ENCODE measurements at places on chromosomes 12 and 14.
A peak's percentile ranks its signal among the peaks of the same experiment; 100 is the strongest.

- DNase-seq, result no peak
Measured at GRCh38 chr14:36591482-36591881, 9.1 kb upstream of the NKX2-8 start.

DNA sequence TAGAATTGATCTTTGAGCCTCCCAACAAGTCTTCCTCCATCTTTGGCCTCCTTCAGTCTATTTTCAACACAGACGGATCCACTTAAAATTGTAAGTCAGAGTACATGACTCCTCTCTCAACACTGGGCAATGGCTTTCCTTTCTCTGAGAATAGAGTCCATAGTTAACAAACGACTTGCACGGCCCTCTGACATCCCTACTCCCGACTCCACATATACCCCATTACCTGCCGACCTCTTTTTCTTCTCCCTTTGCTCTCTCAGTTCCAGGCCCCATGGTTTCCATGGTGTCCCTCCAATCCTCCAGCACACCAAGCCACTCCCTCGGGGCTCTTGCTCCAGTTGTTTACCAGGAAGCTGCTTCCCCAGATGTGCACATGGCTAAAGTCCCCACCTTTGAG, 84.7 kb downstream of the DNAI7 start:
- DNase-seq, result no peak

GRCh38 chr14:20631023-20631879, 10.2 kb downstream of the OR6S1 start:
- peak; percentile 49 for DNase-seq

DNA sequence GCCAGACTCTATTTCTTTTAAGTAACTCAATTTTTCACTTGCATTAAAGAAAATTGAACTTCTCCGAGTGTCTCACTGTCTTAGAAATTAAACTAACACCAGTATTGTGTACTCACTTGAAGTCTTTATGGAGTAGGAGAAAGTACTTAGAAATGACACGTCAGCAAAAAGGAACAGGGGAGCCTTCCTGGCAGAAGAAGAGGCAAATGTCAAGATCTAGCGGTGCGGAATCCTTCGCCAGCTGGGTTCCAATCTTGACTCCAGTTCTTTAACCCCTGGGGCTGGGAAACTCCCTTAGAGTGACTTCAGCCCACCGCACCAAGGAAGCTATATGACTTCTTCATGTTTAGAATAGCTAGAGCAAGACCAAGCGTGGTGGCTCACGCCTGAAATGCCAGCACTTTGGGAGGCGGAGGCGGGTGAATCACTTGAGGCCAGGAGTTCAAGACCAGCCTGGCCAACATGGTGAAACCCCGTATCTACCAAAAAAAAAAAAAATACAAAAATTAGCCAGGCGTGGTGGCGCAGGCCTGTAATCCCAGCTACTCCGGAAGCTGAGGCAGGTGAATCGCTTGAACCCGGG, 34.4 kb downstream of the WBP11 start:
- DNase-seq, result no peak

DNA sequence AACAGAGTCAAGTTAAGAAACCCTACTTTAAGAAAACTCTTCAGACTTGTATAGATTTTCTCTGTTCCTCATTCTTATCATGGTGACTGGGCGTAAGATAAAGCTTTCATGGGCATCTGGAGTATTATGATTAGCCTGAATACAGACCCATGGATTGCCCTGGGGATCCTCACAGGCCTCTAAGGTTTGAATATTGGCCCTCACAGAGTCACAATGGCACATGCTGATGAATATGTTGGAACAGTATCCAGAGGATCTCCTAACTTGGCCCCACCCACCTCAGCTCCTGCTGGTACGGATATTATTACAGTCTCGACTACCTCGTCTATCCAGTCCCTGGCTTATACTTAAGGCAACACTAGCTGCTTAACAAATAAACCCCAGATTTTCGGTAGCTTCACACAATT, 8.1 kb downstream of the OSBPL8 start:
- no peak for DNase-seq

- no peak for DNase-seq
Measured at GRCh38 chr12:124125203-124125871, 152.3 kb downstream of the ZNF664 start.

GRCh38 chr14:51889851-51890250, 29.4 kb downstream of the GNG2 start:
- no peak for DNase-seq

All from stimulated activated naive CD4-positive, alpha-beta T cell (primary cell).